Osteocyte (in vitro differentiated cells): ENCODE measurements at places on chromosomes 12 and 14.

- DNase-seq, result no peak
Measured at GRCh38 chr14:90332271-90332584, 487 bp upstream of the NRDE2 start.

DNA sequence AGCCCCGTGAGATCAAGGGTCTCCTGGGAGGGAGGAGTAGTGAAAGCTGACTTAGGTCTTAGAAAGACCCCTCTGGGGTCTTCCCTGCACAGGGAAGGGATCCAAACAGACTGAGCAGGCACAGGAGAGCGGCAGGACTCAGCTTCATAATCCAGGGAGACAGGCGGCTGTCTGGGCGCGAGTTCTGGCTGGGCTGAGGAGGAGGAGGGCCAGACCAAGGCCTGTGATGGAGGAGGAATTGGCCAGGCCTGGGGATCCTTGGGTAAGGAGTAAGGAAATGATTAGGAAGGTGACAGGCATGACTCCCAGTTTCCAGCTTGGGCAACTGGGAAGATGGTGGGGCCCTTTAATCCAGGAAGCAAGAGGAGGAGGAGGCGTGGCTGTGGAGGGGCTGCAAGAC lies 93.1 kb downstream of the DICER1 start:
- DNase-seq, result no peak

DNA sequence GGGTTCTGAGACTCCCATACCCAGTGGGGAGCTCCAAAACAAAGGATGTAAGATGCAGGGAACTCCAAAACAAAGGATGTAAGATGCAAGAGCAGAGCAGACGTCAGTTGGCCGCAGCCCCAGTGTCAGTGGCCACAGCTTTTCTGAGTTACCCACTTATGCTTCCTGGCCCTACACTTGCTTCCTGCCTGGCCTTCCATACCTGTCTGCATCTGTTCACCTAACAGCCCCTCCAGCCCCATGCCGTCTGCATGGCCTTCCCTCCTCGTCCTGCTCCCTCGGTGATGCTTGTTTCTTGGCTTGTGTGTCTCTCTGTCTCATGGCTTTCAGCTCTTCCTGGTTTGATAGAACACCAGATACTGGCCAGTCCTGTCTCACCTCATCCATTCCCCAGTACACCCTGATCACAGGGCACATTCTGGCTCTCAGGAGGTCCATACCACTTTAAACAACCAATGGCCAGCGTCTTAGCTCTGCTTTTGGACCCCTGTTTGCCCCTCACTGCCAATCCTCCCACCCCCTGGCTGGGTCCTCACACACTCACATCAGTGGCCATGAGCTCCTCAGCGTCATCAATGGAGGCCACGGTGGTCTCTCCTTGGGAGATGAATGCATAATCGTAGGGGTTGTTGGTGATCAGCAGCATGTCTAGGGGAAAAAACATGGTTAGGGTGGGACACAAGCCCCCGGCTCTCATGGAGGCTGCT lies 5.3 kb downstream of the MYH7 start:
- no peak for DNase-seq

DNA sequence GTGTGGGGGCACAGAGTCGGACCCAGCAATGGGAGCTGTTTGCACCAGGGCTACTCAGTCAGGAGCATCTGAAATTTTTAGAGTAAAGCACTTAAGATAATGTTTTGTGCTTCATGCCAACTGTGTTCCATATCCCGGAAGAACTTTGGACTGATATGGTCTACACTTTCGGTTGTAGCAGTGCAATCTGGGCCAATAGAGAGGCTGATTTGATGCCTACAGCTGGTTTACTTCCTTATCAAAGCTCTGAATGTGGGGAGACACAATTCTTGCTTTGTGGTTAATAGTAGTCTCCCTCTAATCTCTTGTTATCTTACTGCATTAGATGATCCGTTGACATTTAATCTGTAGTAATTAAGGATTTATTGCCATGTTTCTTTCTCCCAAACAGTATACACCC lies 7.8 kb upstream of the VDR start:
- DNase-seq, result peak; percentile 8

DNA sequence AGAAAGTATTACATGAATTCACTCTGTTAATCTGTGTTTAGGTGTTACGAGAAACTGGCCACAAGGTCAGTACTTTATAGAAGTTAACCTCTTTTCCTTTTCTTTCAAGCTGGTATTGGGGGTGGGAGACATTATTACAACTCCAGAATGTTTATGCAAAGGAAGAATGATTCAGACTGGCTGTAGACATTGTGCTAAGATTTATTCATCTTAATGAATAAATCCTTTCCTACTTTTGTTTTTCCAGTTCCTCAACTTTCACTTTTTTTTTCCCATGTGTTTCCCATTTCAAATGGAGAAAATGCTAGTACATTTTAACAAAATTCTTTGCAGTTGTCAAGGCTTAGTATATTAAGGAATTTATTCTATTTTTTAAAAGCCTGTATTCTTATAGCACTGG lies 1.3 kb downstream of the OTOGL start:
- DNase-seq, result no peak

GRCh38 chr14:74281069-74281468 lies 21.7 kb downstream of the ABCD4 start:
- no peak for DNase-seq

GRCh38 chr12:53868511-53868986 lies 70.1 kb upstream of the HOXC13 start:
- no peak for DNase-seq

- DNase-seq, result no peak
Measured at GRCh38 chr12:15534322-15534721, 212.0 kb downstream of the PTPRO start.

DNA sequence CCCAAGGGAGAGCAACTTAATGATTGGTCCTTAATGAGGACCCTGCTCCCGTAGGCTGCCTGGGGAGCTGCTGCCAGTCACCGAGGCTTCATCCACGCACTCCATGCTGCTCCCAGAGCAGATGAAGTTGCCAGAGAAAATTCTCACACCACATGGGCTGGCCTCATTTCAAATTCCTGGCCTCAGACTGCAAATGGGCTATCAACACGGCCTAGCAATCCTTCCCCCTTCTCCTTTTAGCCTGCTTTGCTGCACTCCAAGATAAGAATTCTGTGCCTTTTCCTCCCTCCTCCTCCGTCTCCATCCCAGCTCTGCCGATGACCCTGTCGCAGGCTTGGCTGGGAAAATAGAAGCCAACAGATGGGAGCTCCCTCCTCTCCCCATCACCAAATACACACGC lies 10.8 kb upstream of the DGLUCY start:
- no peak for DNase-seq

DNA sequence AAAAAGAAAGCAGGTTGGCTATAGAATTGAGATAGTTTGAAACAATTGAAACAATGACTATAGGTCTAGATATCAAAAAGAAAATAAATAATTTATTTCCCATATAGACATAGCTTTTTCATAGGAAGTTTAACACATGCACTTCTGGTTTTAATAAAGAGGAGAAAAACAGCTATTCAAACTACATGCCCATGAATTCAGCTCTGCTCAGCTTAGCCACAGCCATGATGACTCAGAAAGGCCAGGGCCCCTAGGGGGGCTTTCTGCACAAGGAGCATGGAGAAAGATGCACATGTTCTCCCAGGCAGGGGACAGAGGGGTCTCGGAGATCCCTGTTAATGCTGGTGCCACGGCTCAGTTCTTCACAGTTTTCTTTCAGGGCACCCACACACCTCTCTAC lies 114.0 kb downstream of the GALC start:
- no peak for DNase-seq

GRCh38 chr12:105481392-105482300 lies 151.2 kb downstream of the C12orf75 start:
- peak; percentile 21 for DNase-seq

- no peak for DNase-seq
Measured at GRCh38 chr14:104977008-104977680, 1.0 kb downstream of the AHNAK2 start.

DNA sequence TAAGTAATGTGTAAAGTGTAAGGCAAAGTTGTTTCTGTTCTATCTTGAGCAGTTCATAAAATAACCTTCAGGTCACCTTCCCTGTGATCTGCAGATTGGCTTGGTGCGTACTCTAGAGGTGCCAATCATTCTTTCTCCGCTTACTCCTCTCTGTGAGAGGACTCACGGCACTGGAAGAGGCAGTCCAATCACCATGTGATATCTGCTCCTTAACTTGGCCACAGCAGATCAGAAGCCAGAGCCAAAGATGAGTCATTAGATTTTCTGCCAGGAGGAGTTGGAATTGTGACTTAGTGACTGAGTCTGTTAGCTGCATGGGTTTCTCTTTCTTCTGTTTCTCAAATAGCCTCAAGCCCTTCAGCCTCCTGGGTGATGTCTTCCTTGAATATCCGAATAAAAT lies 165.5 kb downstream of the SLC41A2 start:
- DNase-seq, result no peak

DNA sequence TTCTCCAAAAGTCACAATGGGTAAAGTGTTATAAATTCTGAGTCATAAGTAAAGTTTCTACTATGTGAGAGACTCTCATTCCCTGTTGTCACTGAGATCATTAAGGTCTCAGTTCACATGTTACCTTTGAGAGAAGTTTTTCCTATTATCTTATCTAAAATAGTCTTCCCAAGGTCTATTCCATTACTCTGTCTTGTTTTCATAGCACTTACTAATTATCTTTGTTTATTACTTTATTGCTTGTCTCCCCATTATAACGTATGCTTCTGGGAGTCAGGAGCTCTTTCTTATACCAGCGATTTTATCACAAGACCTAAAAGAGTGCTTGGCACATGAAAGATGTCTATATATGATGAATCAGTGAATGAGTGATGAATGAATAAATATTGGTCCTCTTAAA lies 1001.9 kb downstream of the DIO2 start:
- DNase-seq, result no peak

GRCh38 chr12:89349814-89350213 lies 2.5 kb downstream of the DUSP6 start:
- DNase-seq, result no peak

DNA sequence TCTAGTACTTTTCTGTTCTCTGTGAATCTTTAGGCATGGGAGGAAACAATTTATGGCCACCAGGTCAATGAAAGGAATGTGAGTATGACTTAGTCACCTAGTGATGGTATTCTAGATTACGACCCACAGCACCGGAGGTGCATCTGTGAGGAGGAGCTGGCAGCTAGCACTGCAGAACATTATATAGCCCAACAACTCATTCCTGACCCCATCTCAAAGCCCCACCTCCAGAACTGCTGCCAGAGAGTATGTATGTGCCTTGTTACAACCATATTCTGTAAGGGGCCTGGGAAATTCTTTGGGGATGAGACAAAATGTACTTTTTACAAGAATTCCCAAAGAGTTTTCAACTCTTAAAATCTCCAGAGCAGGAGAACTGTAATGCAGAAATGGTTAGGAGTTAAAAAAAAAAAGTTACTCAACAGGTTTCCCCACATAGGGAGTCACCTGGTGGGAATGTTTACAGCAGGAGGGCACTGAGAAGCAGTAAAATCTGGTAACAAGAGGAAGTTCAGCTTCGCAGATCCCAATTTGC lies 34.9 kb upstream of the CERS5 start:
- no peak for DNase-seq

GRCh38 chr12:104671409-104672095 lies 214.8 kb downstream of the CHST11 start:
- peak; percentile 92 for DNase-seq

GRCh38 chr12:107967170-107967569 lies 161.9 kb upstream of the WSCD2 start:
- DNase-seq, result no peak

DNA sequence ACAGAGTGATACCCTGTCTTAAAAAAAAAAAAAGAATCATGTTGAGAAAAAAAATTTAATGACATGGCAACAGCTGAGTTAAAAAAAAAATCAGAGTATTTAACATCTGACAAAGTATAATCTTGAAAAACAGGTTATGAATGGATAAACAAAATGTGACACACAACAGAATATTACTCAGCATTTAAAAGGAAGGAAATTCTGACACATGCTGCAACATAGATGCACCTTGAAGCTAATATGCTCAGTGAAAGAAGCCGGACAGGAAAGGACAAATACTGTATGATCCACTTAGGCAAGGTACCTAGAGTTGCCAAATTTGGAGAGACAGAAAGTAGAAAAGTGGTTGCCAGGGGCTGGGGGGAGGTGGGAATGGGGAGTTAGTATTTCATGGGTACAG lies 19.4 kb upstream of the EIF2B2 start:
- DNase-seq, result no peak

- no peak for DNase-seq
Measured at GRCh38 chr14:92635031-92635430, 113.4 kb downstream of the LGMN start.

DNA sequence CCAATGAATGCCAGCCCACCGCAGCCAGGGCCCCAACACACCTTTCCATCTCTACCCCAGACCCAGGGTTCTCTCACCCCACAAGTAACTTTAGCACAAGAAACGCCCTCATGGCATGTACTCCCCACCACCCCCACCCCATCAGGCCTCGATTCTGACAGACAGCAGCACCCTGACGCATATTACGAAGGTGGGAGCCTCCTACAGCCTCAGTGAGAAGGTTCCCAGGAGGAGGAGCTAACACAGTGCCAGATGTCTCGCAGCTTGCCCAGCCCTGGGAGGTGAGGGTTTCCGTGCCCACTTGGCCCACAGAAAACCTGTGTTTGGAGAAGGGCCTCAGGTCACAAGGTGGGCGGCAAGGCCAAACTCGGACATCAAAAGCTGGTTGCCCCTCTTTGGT lies 32.4 kb downstream of the CCDC88C start:
- DNase-seq, result no peak

GRCh38 chr12:69684466-69684865 lies 14.6 kb downstream of the BEST3 start:
- no peak for DNase-seq

DNA sequence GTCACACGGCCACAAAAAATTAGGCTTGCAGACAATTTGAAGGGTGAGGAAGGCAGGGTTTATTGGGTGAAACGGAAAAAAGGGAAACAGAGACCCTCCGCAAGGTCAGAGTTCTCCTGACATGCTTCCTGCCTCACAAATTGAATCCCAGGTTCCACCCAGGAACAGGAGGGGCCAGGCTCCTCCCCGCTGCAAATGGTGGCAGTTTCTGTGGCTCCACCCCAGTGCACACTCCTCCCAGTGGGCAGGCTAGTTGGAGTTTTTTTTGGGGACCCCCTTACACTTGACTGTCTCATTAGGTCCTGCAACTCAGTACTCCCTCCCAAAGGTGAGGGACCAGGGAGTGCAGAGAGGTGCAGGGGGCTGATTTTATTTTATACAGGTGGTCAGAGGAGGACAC lies 39.4 kb upstream of the PPP1CC start:
- no peak for DNase-seq

DNA sequence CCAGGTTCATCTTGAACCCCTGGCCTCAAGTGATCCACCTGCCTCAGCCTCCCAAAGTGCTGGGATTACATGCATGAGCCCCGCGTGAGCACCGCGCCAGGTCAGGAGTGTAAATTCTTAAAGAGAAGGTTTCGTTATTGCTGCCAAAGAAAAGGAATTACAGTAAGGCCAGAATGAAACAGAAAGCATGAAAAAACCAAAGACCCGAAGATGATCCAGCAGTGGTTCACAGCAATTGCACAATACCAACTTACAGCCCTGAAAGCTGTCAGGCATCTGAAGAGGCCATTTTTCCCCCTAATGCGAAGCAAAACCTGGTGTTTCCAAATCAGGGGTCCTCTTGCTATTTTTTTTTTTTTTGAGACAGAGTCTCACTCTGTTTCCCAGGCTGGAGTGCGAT lies 10.3 kb downstream of the RBM23 start:
- DNase-seq, result no peak

- DNase-seq, result no peak
Measured at GRCh38 chr14:85273099-85273677, 256.8 kb upstream of the FLRT2 start.
